ENCODE measurements at places on chromosomes 11 and 22. TPM values are rescaled to one million over a fixed set of nuclear protein-coding genes. Genes with fewer than 3 reads are reported as not detected.

The CBL gene
- 5.6 TPM for total RNA-seq

The NECTIN1 gene
- total RNA-seq = 7.7 TPM

The CARD18 gene
- not detected for total RNA-seq

The GSTP1 gene
- total RNA-seq = 709 TPM

The CARD16 gene
- total RNA-seq = 6.5 TPM

The PRR33 gene
- total RNA-seq = not detected

The ADM2 gene
- total RNA-seq = 0.58 TPM

The TRIM49 gene
- total RNA-seq = not detected

Measured in regular cardiac myocyte (primary cell).